Activated CD4-positive, alpha-beta T cell treated with anti-CD3 and anti-CD28 coated beads for 36 hours (primary cell): ENCODE measurements at places on chromosomes 7 and 10.

GRCh38 chr7:29965030-29965429 is 24.6 kb downstream of the SCRN1 start:
- DNase-seq: no peak
- no peaks in the 10 kb centered on the region for H3K36me3 ChIP-seq
- H3K27me3 ChIP-seq: no peaks in the 10 kb centered on the region
- no peak overlapping the region for H3K4me3 ChIP-seq
- H3K4me1 ChIP-seq: peaks cover 10% of the 10 kb centered on the region
- no peak overlapping the region for H3K27ac ChIP-seq

- H3K4me3 ChIP-seq: no peak overlapping the region
- no peak for DNase-seq
- peaks cover 16% of the 10 kb centered on the region for H3K27me3 ChIP-seq
- no peak overlapping the region for H3K27ac ChIP-seq
Measured at GRCh38 chr10:13567030-13567429, 19.7 kb upstream of the PRPF18 start.

DNA sequence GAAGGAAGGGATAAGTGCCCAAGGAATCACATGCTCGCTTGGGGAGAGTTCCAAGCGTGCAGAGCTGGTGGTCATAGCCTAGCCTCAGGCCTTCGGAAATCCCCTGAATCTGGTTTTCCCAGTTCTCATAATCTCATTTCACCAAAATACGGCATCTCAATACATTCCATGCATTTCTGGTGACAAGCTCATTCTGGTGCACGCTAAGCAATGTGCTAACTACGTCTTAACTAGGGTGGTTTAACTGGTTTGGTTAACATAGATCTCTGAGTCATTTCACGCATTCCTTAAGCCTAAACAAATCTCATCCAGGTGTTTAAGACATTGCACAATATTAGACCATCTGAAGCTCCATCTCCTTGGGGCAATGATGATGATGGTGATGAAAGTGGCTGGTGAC is 72.9 kb upstream of the STEAP1B start:
- H3K27ac ChIP-seq: no peak overlapping the region
- H3K27me3 ChIP-seq: peaks cover 50% of the 10 kb centered on the region
- no peak overlapping the region for H3K4me3 ChIP-seq
- H3K36me3 ChIP-seq: no peaks in the 10 kb centered on the region
- H3K4me1 ChIP-seq: peaks cover 3% of the 10 kb centered on the region

DNA sequence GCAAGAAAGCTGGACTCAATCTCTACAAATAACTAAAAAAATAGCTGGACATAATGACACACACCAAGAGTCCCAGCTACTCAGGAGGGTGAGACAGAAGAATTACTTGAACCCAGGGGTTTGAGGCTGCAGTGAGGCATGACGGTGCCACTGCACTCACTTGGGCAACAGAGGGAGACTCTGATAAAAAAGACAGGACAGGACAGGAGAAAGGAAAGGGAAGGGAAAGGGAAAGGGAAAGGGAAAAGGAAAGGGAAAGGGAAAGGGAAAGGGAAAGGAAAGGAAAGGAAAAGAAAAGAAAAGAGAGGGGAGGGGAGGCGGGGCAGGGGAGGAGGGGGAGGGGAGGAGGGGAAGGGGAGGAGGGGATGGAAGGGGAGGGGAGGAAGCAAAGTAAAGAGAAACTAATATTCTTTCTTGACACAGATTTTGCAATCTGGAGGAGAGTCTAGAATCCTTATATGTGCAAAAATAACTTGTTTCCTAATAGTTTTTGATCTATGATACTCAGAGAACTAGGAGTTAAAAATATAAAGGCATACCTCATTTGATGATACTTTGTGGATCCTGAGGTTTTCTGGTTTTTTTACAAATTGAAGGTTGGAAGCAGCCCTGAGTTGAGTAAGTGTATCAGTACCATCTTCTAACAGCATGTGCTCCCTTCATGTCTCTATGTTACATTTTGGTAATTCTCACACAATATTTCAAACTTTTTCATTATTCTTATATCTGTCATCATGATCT is 8.0 kb downstream of the SAR1A start:
- peak overlapping the region; percentile 60 for H3K4me3 ChIP-seq
- H3K27me3 ChIP-seq: no peaks in the 10 kb centered on the region
- peak overlapping the region; percentile 90 for H3K27ac ChIP-seq

DNA sequence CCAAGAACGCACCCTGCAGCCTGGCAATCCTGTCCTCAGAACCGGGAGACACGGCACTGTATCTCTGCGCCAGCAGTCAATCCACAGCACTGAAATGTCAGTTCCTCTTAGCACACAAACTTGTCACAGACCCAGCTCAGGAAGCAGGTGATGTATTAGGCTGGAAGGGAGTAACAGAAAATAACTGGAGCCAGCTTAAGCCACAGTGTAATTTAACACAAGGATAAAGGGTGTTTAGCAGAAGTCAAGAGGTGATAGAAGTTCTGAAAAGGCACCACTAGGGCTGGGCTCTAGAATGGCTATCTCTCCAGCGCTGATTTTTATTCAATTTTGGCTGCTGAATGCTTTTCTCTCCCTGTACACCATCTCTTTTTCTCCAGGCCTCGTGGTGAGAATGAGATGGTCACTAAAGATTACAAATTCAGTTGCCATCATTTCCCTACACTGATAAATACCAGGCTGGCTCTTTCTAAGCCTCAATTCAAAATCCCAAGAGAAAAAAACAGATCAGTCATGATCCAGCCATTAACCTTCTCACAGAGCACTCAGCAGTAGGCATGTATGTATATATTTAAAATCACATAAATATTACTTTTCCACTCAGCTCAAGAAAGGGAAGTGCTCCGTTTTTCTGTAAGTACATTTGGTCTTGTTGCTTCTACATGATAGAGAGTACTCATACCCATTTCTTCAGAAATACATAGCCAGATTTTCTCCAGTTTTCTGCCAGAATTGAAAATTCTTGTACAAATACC is 102.7 kb upstream of the PRSS1 start:
- peak overlapping the region; percentile 74 for H3K27ac ChIP-seq
- no peaks in the 10 kb centered on the region for H3K36me3 ChIP-seq
- H3K4me1 ChIP-seq: peaks cover 12% of the 10 kb centered on the region
- H3K27me3 ChIP-seq: peaks cover 2% of the 10 kb centered on the region
- H3K4me3 ChIP-seq: peak overlapping the region; percentile 64
- no peak for DNase-seq

DNA sequence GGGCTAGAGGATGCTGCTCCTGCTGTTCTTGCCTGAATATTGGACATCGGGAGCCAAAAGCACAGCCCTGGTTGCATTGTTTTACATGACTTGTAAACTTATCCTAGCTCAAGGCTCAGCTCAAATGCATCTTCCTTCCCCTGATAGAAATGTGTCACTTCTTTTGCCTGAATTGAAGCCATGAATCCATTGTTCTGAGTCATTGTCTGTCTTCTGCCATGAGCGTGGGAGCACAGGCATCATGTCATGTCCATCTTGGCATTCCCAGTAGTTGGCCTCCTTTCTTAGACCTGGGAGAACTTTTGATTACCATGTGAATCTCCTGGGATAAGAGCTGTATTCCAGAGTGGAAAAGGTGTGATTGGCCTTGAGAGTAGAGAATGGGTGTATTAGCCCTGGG is 54.1 kb upstream of the OPN4 start:
- H3K36me3 ChIP-seq: no peaks in the 10 kb centered on the region
- H3K4me1 ChIP-seq: no peaks in the 10 kb centered on the region
- H3K4me3 ChIP-seq: no peak overlapping the region
- DNase-seq: no peak
- H3K27ac ChIP-seq: no peak overlapping the region

DNA sequence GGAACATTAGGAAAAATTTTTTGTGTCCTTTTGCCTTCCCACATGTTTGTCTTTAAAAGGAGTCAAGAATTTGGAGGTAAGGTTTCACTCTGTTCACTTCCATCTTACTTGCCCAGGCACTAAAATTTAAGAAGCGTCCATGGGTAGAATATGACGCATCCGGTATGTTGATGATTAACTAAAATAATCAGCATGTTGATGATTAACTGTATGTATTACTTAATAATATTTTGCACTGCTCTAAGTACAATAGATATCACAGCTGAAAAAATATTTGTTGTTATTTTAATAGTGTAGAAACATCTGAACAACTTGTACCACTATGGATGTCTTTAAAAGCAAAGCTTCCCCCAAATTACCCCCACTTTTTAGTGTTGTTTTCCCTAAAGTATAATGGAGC is 11.5 kb downstream of the ANKRD22 start:
- H3K36me3 ChIP-seq: no peaks in the 10 kb centered on the region
- no peak overlapping the region for H3K4me3 ChIP-seq
- peaks cover 8% of the 10 kb centered on the region for H3K27me3 ChIP-seq
- H3K27ac ChIP-seq: no peak overlapping the region

DNA sequence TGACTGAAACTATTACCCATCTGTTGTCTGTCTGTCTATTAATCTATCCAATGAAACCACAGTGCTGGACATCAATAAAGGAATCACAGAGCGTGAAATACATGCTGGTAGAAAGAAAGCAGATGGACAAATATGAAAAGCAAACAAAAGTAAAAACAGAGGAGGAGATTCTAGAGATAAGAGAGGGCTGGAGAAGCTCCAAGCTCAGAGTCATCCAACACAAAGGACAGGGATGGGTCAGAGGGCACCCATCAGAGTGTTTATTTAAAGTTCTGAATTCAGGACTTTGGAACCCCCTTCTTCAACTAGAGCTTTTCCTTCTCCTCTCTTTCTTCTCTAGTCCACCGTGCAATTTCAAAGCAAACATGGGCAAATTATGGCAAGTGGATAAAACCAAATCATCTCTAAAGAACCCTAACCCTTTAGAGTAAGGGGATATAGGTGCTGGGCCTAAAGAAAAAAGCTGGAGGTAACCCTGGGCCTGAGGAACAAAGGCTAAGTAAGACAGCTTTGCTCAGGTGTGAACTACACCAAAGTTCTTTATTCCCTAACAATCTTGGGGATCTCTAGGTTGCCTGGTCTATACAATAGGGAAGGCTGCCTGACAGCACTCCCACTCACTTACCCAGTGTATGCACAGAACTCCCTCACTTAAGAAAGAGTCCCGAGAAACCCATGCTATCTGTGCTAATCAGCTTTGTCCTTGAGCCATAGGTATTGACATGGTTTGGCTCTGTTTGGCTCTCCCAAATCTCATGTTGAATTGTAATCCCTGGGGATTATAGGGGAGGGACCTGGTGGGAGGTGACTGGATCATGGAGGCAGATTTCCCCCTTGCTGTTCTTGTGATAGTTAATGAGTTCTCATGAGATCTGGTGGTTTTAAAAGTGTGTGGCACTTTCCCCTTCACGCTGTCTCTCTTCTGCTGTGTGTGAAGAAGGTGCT is 97.0 kb downstream of the BAMBI start:
- H3K4me3 ChIP-seq: no peak overlapping the region
- H3K27me3 ChIP-seq: peaks cover 4% of the 10 kb centered on the region
- no peak overlapping the region for H3K27ac ChIP-seq
- H3K4me1 ChIP-seq: peaks cover 4% of the 10 kb centered on the region
- DNase-seq: no peak

- H3K36me3 ChIP-seq: no peaks in the 10 kb centered on the region
- H3K4me1 ChIP-seq: no peaks in the 10 kb centered on the region
- no peak overlapping the region for H3K4me3 ChIP-seq
- no peak overlapping the region for H3K27ac ChIP-seq
- no peak for DNase-seq
Measured at GRCh38 chr10:1403508-1404322, 333.6 kb downstream of the ADARB2 start.

DNA sequence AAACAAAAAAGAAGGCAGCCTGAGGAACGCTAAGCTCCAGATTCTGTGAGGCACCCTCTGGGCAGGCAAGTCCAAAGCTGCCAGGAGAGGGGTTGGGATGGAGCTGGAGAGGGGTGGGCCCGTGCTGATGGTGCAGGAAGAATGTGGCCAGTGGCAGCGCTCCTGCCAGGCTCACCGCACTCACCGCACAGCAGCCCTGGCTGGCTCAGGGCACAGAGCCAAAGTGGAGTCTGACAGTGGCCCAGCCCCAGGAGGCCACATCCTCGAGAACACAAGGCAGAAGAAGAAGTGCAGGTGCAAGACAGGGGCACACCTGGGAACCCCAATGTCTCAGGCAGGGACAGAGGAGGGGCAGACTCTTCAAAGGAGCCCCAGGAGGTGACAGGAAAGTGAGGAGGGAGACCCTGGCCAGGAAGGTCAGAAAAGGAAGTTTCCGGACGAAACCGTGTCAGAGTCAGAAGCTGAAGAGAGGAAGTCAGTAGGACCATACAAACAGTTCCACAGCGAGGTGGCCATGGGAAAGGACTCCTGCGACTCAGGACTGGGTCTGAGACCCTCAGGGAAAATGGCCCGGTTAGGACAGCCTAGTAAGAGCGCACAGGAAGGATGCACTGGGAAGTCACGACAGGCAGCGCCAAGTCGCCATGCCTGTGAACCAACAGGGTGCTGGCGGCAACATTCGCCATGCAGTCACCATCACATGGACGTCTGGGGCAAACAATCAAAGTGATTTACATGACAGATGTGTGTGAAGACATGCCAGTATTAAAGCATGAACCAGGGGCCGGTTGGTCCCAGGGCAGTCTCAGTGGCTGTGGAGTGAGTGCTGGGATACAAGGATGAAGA is 54.4 kb downstream of the COBL start:
- no peaks in the 10 kb centered on the region for H3K4me1 ChIP-seq
- H3K27ac ChIP-seq: no peak overlapping the region
- peaks cover 3% of the 10 kb centered on the region for H3K27me3 ChIP-seq
- DNase-seq: no peak
- no peak overlapping the region for H3K4me3 ChIP-seq
- H3K36me3 ChIP-seq: no peaks in the 10 kb centered on the region

- no peak overlapping the region for H3K27ac ChIP-seq
- no peak overlapping the region for H3K4me3 ChIP-seq
- no peaks in the 10 kb centered on the region for H3K4me1 ChIP-seq
Measured at GRCh38 chr10:86848747-86849146, 92.3 kb downstream of the BMPR1A start.

DNA sequence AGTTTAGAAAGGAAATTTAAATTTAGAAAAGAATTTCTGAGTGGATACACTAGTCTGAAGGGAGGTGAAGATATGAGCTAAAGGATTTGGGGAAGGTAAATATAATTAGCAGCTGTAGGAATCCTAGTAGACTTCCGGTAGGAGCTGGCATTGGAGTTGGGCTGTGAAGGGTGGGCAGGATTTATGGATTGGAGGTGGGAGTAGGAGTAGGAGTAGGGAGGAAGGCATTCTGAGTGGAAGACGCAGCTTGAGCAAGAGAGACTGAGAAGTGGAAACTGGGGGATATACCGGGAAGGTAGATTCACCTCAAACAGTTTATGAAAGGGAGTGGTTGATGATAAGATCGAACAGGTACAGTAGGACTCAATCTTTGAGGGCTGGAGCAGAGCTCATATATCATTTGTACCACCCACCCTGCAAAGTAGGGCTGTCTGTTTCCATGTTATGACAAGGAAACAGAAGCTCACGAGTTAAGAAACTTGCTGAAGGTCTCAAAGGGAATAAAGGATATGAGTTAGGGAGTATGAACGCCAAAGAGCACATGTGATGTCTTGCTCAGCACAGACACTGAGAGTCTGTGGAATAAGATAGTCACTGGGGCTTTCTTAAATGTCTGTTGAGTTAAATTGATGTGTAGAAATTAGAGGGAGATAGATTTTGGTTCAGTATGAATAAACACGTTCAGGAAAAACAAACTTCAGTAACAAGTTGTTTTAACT is 81.6 kb downstream of the RPS24 start:
- H3K4me3 ChIP-seq: no peak overlapping the region
